ENCODE measurements at places on chromosomes 3 and 15.

DNA sequence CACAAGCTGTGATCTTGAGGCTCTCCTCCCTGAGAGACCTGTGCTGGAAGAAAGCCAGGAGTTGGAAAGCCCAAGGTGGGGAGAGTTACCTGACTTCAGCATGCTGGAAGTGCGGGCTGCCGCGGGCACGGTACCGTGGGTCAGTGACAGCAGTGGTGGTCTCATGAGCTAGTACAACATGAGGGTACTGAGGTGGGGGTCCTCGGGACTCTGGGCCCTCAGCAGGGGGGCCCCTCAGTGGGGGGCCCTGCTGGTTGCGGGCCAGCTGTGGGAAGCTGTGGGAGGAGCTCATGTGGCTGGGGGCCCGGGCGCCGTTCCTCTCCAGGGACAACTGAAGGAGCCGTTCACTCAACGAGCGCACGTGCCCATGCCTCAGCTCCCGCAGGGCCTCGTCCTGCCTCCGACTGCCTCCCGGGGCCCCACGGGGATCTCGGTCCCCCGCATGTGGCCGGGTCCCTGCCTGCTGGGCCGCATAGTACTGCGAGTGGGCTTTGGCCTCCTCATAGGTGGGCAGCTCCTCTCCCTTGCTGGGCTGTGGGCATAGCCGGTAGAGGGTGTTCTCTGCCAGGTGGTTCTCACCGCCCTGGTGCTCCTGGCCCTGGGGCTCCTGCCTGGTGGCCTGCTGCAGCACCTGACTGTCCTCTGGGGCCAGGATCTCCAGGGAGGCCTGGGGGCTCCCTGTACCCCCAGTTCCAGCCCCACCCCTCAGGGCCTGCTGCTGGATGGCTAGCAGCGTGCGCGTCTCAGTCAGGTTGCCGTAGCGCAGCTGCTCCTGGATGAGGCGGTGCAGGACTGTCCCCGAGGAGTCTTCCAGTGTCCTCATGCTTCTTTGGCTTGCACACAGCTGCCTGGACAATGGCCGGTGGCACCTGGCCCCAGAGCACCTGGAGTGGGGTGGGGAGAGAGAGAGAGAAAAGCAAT lies 3.4 kb downstream of the AMOTL2 start:
- no peak for DNase-seq

GRCh38 chr3:10145685-10146084 lies 4.1 kb downstream of the VHL start:
- DNase-seq: no peak

GRCh38 chr3:39385456-39386090 lies 2.4 kb downstream of the SLC25A38 start:
- DNase-seq: no peak

- DNase-seq: no peak
Observed at GRCh38 chr3:73626106-73626505, 1.4 kb upstream of the PDZRN3 start.

GRCh38 chr3:179671747-179672242 lies 19.0 kb downstream of the USP13 start:
- peak; percentile 29 for DNase-seq

- peak; percentile 95 for DNase-seq
Observed at GRCh38 chr3:156615592-156616173, 58.7 kb upstream of the TIPARP start.

DNA sequence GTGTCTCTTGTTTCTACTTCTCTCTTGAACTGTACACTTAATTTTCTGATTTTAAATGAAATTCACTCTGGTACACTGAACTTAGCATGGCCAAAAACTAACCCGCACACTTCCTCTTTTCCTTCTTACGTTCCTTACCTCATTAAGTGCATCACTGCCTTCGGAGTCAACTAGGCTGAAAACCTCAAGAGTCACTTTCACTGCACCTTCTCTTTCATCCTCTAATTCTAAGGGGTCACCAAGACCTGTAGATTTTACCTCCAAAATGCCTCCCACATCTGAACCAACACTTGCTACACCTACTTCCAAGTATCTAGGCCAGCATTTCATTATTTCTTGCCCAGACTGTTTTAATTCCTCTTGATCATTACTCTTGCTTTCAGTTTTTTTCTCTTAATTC lies 6.6 kb downstream of the CBLB start:
- DNase-seq: no peak

GRCh38 chr15:59721411-59721810 lies 32.3 kb upstream of the BNIP2 start:
- no peak for DNase-seq

DNA sequence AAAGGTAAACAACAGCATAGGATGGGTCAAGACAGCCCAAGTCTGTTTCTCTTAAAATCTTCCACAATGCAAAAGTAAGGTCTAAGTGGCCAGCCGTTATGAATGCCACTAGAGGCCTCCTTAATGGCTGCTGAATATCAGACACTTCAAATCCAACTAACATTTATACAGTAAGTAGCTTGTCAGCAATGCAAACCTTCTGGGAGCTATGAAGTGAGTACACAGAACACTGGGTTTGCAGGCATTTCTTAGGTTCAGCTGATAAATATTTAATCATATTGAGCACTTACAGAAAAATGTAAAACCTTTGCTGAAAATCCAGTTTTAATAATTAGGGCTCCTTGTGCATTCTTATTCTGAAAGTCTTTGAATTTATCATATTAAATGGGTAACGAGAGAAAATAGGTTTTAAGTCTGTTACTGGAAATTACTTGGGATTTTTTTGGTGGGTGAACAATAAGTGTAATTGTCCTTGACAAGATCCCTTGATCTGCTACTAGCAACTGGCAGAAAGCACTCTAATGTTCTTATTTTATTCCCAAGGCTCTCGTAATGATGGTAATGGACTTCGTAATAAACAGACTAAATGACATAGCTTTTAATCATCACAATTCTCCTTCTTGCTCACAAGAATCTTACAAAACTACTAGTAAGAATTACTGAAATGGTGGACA lies 141.7 kb upstream of the GPR149 start:
- no peak for DNase-seq

- no peak for DNase-seq
Observed at GRCh38 chr15:90248789-90249202, 560 bp upstream of the TTLL13 start.

DNA sequence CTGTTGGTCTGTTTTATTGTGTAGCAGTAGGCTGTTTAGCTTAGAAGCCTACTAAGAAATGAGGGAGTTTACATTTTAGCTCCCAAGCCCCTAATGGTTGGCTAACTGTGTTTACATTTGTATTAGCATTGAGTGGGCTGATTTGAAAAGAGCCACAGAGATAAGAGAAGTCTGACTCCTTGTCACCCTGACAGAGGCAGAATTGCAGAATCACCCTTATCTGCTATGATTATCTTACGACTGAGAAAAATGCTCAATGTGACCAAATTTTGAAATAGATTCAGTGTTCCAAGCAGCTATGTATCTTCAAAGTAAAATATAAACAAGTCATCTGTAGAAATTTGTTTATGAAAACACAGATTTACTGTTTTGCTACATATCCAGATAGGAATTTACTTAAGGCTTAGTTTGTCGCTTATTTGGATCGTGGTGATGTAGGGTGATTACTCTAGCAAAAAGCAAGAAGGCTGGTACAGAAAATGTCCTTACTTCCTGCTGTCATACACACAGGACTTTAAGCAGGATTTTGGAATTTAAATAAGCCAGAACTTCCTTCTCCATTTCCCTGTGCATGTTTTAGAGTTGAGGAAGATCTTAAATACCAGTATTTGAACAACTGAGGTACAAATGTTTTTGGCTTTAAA lies 19.0 kb downstream of the SEMA6D start:
- no peak for DNase-seq

- DNase-seq: no peak
Observed at GRCh38 chr15:65338823-65339222, 34.3 kb downstream of the RNU5B-1 start.

GRCh38 chr15:48984021-48984710 lies 20.4 kb upstream of the SHC4 start:
- no peak for DNase-seq

DNA sequence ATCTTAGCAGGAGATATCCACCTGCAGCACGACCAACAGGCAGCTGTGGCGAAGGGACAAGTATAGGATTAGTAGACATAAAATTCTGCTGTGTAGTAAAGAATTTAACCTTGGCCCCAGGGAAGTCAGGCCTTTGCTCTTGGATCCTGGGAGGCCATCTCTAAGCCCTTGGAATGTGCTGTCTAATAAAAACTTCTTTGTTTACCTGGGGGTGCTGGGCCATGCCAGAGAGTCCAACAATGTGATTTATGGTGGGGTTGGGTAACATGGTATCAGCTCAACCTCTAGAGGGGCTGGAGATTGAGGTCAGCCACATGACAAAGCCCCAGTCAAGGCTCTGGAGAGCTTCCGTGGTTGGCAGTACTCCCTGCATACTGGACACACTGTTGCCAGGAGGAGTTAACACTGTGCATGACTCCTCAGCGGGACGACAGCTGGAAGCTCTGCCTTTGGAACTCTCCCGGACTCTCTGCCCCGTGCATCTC lies 52.4 kb downstream of the HEG1 start:
- peak; percentile 69 for DNase-seq

DNA sequence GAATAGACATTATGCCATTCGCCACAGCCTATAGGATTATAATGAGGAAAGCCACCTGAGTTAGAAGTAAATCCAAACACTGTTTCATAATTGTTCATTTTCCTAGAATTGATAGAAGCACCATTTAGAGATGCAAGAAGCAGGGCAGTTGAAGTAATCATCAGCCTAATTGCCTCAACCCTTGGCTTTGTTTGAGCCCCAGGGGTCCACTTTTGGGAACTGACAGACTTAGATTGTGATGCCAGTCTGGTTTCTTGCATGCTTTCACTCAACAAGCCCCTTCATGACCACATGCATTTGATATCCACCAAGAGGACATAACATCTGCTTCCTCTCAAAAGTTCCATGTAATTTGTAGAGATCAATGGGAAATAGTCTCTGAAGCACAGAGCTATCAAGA lies 97.2 kb upstream of the COL8A1 start:
- no peak for DNase-seq

DNA sequence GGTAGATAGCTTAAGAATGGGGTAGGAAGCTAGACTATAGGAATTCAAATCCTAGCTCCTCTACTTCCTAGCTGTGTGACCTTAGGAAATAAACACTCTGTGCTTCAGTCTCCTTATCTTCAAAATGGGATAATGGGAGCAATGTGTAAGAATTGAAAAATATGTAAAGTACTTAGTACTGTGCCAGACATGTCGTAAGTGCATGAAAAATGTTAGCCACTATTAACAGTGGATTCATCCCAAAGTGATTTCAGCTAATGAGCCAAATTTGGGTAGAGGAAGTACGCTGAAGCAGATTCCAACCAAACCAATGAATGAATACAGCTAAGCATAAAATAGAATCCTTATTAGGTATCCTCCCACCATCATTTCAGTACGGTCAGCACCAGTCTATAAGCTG lies 192.1 kb downstream of the RORA start:
- DNase-seq: peak; percentile 86

- no peak for DNase-seq
Observed at GRCh38 chr15:83318861-83319415, 34.5 kb upstream of the BNC1 start.

- no peak for DNase-seq
Observed at GRCh38 chr3:156135921-156136638, 15.7 kb downstream of the KCNAB1 start.

DNA sequence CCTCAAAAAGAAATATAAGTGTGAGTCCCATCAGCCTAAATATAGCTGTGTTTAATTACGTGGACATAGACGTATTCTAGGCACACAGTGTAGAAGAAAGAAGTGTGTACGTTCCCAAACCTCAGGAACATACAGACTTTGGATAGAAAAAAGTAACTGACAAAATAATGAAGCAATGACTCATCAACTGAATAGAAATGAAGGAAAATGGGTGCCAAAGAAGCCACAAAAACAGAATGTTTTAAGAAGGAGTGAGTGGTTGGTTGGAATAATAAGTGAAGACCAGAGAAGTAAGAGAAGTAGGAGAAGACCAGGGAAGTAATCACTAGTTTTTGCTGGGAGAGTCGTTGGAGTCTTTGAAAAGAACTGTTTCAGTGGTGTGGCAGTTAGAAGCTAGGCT lies 518.1 kb downstream of the ROBO1 start:
- DNase-seq: peak; percentile 59

- no peak for DNase-seq
Observed at GRCh38 chr15:93649691-93650235, 560.8 kb upstream of the RGMA start.

DNA sequence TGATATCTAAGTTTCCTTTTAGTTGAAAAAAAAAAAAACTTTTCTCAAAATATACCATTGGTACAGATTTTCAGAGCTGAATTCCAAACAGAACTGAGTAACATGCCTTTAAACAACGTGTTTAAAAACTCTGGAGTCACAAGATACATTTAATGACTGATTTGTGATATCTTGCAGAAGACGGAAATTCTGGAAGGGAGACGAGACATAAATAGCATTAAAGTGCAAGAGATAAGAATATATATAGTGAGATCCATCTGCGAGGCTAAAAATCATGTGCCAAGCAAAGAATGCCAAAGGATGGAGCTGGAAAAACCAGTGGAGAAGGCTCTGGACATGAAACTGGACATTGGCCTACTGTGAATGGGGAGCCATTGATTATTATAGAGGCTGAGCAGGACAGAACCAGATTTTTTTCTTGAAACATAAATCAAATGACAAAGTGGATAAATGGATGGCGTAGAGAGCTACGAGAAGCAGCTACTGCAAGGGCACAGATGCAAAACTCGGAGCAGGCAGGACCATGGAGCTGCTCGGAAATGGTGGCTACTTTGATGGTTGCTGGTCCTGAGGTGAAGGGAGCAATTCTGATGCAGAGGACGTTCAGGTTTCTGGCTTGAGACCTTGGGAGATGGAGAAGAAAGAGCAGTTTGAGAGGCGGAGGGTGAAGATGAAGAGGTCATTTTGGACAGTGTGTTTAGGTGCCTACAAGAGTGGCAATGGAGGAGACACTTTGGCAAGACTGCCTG lies 88.8 kb downstream of the CPN2 start:
- no peak for DNase-seq

DNA sequence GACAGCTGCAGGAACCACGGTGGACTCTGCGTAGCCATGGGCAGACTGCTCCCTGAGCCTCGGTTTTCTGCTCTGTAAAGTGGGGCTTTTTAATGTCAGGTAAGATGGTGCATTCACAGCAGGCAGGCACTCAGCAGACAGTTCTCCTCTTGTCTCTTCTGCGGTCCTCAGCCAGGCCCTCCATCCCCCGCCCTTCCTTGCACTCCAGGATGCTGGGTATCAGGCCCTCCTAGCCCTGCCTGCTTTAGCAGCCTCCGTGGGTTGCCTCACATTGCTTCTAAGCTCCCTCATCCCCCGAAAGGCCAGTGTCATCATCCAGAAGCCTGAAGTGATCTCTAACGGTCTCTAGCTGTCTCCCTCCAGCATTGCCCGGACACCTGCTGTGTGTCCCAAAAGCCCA lies 115.7 kb downstream of the WNT7A start:
- DNase-seq: no peak

DNA sequence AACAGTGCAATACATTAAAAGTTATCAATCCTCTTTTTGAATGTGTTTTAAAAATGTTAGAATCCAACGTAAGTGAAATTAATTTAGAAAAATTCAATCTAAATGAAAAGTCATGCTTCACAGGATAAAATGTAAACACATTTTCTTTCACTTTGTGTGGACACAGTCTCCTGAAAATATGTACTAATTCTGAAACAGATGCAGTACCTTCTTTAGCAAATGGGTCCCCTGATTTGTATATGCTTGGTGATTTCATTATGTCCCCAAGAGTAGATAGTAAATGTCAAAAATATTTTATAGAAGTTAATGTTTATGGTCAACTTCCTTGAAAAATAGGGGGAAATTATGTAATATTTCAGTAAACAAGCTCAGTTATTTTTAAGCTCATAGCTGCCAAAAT lies 28.9 kb downstream of the FOXP1 start:
- DNase-seq: no peak

Data from astrocyte (in vitro differentiated cells and primary cell).